Activated effector memory CD4-positive, alpha-beta T cell treated with Interleukin-2 at 50 U/mL for 16 hours (primary cell): ENCODE measurements at places on chromosomes 11 and 22.

- no peak for DNase-seq
These were observed 21.0 kb downstream of the OR8G5 start for GRCh38 chr11:124277207-124277606.

DNA sequence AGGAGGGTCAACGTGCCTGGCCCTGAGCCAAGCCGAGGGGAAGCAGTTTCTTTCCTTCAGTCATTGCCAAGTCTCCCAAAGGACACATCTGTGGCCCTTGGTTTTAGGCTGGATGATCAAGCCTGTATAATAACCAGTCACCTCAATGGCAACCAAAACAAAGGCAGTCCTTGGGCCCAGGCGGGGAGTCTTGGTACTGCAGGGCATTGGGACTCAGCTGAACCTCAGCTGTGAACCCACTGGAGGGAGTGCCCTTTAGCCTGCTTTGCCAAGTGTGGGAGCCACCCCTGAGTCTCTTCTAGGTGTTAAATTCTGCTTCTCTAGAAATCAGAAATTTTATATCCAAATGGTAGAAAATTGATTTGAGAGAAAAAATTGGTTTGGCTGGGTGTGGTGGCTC, 36.9 kb downstream of the CPT1A start:
- DNase-seq, result no peak

- DNase-seq, result no peak
These were observed 27.7 kb downstream of the PPIL2 start for GRCh38 chr22:21693333-21693998.

DNA sequence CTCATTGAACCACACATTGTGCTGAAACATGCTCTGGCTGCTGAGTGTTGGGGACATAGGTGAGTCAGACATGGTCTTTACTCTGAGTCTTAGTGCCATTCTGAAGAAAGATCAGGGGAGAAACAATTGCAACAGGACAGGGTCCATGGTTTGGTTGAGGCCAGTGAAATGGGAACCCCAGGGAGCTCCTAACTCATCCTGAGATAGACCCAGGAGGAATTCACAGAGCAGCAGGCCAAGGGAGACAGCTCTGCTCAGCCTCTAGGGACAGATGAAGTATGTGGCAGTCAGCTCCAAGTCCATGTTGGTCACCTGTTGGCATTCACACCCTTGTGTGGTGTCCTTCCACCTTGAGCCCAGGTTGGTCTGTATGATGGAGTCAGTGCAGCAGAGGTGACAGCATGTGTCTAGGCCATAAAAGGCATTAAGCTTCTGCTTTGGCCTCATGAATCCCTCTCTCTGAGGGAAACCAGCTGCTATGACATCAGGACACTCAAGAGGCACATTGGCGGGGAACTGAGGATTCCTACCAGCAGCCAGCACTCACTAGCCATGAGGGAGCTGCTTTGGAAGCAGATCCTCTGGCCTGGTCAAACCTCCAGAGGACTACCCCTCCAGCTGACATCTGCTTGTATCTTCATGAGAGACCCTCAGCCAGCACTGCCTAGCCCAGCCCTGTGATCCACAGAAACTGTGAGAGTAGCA, 50.3 kb upstream of the MYEOV start:
- no peak for DNase-seq

DNA sequence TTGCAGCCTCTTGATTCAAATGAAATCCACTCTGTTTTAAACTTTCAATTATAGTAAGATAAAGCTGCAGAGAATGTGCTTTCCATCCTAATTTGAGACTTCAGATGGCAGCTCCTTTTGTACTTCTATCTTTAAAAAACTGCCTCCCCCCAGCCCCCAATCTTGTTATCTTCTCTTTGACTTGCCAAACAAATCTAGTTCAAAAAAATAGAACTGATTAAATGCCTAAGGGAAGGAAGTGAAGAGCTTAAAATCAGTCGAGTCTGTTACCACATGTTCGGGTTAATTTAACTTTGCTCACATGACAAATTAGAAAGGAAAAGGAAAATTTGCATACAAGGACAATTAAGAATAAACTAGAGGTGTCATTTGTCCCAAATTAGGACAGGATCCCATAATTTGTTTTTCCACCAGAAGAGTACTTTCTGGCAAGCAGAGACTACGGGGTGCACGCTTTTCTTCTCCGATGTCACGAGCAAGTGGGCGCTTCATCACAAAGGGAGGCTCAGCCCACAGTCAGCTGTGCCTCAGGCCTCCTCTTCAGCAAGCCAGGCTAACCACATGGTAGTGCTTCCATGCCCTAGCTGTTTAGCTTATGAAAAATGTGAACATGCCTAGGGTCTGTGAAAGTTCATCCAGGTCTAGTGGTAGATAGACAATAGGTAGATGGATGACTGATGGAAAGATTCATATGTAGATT, 69.0 kb upstream of the LDLRAD3 start:
- DNase-seq, result no peak

- no peak for DNase-seq
These were observed 316.6 kb downstream of the MIAT start for GRCh38 chr22:26974034-26974433.

GRCh38 chr11:84056653-84057376, 770.6 kb upstream of the CCDC90B start:
- DNase-seq, result no peak

- DNase-seq, result no peak
These were observed 42.0 kb downstream of the PACS1 start for GRCh38 chr11:66112041-66112491.

- no peak for DNase-seq
These were observed 37.2 kb downstream of the OR2AG2 start for GRCh38 chr11:6734616-6735015.

DNA sequence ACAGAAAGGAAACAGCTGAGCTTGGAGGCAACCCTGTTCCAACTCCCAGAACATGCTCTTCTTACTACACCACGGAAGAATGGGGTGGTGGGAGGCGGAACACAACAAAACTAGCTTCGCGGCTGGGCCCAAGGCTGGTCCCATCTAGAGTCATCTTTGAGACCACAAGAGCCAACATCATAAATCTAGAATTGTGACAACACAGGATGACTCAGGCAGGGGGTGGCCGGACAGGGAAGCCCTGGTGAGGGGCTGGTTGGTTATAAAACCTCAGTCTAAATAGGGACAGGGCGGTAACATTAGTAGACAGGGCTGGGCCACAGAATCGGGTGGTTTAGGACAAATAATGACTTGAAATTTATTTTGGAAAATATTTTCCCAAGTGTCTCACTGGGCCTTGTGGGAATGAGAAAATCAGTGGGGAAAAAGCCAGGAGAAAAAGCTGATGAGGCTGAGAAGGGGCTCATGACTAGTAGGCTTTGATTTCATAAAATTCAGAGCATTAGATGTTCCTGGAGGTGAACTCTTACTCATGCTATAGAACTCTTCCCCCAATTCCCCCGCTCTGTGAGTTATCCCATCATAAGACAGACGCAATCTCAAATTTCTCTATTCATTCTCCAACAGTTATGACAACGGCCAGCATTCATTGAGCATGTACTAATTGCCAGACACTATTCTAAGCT, 151.8 kb upstream of the TIMP3 start:
- no peak for DNase-seq

DNA sequence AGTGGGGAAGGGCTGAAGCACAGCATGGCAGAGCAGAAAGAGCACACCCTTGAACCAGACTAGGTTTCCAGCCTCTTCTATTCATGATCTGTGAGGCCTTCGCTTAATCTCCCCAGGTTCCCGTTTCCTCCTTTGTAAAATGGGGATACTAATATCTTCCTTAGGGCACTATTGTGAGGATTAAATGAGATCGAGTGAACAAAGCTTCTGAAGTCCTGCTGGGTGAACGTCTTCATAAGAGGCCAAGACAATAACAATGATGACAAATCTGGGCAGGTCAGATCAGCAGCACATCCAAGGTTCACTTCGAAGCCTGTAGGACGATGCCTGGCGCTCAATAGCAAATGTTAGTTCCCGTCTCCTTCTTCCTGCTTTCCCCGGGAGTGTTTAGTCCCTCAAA, 38.6 kb upstream of the ZBED5 start:
- no peak for DNase-seq

DNA sequence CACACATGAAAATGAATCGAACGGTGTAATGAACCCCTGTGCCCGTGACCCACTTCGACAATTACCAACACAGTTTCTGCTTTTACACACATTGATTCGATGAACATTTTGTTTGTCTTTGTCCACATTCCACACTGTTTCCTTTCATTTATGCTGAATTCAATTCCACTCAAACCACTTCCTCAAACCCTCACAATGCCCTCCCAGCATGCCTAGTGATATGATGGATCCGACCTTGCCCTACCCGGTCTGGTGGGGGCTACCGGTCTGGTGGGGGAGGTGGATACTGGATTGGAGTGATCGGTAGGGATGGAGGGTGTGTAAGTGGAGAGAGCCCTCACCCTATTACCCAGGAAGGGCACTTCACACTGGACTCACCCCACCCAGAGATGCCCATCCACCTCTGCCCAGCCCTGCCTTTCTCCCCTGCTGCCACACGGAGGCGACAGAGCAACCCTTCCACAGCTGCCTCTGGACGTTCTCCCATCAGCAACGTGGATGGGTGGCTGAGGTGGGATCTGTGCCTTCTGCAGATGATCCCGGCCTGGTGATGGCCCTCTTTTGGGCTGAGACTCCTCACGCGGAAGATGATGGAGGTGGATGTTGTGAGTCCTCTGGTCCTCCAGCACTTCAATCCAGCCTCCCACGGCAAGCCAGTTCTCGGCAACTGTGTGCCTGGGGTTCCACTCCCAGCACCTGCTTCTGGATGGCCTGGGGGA, 33.0 kb upstream of the P2RY2 start:
- peak; percentile 24 for DNase-seq

DNA sequence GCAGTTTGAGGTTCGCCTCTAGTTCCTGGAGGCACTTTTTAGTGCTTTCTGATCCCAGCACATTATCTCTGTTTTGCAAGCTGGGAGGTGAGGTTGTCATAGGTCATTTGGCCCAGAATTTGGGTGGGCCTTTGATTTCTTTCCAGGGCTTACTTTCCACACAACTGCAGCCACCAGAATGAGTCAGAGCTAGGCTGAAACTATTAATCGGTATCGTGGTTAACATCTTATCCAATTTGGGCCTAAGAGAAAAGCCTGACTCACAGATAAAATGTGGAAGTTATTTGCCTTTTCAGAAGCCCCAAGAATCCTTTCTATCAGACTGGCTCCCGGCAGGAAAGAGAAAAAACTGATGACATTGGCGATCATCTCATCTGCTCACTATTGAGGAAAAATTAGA, 166.4 kb downstream of the KIRREL3 start:
- DNase-seq, result no peak

- no peak for DNase-seq
These were observed 13.5 kb upstream of the MTMR2 start for GRCh38 chr11:95937358-95937757.

- DNase-seq, result no peak
These were observed 54.2 kb downstream of the SLC25A17 start for GRCh38 chr22:40764763-40765441.

DNA sequence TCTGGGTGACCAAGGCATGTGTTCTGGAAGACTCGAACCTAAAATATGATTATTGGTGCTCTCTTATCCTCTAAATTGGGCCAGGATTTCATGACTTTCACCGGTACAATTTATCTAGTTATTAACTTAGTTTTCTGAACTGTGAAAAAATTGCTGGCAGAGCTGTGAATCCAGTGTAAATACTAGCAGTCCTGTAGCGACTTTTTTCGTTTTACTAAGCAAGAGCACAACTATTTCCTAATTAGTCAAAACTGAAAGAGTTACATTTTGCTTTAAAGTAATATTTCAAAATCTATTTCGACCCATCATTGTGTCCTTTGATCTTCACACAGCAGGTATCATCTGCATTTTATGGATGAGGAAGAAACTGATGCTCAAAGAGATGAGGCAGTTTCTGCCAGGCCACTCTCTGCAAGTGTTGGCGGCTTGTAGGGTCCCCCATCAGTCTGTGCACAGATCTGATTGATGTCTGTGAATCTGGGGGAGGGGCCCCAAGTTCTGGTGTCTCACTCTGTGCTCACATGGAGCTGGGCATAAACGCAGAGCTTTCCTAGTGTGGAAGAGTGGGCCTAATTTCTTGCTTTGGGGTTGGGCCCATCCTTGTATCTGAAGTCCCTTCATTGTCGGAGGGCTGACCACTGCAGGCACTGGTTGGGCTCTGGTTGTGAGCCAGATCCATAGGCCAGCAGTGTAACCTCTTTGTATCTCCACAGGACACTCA, 1.4 kb upstream of the TRMT2A start:
- no peak for DNase-seq

DNA sequence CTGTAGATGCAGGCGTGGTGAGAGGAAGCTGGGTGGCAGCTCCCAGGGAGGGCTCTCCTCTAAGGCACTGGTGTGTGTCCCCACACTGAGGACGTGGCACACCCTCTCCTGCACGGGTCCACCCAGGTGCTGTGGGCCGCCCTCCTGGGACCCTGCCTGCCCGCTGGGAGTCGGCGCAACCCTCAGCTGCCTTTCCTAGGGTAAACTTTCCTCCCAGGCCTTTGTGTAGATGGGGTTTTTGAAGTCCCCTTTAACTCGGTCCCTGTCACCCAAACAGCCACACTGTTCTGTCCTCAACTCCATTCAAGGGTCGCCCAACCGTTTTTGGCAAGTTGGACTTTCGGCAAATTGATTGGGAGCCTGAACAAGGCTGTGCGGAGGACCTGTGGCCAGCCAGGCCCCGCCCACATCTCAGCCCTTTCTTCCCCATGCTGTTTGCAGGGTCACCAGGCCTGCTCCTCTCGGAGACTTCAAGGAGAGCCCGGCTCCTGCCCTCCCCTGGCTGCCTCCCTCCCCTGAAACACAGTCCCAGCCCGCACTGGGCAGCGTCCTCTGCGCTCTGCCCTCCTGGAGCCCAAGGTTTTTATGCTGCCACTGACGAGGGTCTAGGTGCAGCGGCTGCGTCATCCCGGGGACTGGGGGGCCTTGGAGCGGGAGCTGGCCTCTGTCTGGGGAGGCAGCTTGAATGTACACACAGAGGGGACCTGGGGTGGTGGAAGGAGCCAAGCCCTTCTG, 1126.2 kb downstream of the BRD1 start:
- no peak for DNase-seq

DNA sequence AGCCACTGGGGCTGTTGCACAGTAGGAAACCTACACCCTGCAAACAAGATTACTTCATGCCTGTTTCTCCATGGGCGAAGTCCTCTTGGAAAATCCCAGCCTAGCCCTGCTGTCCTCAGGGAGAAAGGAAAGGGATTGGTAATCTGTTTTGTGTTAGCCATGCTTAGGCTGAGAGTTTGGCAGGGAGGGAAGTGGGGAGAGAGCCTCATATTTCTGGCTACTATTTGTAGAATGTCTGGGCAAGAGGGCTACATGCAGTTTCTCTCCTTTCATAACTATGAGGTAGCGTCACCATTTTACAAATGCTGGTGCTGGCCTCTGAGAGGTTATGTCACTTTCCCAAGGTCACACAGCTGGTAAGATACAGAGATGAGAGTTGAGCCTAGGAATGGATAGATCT, 737 bp upstream of the MFRP start:
- no peak for DNase-seq

DNA sequence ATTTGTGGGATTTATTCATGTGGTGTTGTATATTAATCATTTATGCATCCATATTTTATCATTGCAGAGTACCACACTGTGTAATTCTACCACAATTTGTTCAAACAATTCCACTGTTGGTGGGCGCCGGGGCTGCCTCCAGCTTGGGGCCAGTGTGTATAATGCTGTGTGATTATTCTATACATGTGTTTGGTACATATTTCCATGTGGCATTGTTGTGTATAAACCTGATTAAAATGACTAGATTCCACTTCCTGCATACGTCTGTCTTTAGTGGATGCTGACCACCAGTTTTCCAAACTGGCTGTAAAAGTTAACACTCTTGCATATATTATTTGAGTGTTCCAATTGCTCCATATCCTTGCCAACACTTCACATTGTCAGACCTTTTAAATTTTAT, 1213.8 kb downstream of the TBC1D22A start:
- DNase-seq, result no peak
